NCI-H2029 treated with DMSO at 0.1 percent for 48 hours (cell line): ENCODE measurements at places on chromosomes 5 and 9.

DNA sequence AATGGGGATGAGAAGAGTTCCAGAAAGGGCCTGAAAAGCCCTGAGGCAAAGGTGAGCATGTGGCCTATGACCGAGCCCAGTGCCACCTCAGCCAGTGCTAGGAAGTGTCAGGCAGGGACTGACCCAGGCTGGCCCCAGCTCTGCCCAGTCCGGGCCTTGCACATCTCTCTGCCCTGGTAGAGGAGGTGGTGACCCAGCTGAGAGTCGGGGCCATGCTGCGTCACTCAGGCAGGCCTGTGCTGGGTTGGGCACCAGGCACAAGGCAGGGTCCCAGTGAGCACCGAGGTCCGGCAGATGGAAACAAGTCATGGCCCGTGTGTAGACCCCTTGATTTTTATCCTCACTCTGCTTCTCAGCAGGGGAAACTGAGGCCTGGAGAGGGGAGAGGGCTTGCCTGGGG is 729 bp downstream of the CDHR2 start:
- no peak for DNase-seq

GRCh38 chr5:84059672-84060071 is 325.0 kb downstream of the EDIL3 start:
- no peak for DNase-seq

DNA sequence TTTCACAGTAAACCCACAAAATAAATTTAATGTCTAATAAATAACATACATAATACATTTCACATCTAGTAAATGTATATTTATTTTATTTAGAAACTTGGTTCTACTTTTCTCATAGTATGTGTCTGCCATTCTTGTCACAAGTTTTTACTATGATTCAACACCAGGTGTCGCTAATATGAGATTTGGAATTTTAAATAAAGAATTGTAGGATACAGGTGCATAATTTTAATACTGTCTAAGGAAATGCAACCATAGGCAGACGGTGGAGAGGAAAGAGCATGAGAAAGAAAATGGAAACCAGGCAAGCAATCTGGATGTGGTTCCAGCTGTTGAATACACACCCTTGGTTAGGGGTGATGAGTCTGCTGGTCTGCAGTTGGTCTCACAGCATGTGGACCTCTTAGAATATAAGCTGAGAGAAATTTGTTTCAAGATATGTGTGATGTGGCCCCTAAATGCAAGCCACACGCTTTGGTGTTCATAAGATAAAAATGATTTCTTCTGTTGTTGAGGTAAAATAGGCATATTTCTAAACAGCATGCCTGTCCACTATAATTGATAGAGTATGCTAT is 114.7 kb upstream of the TXNDC8 start:
- no peak for DNase-seq

GRCh38 chr9:12666813-12667212 is 26.4 kb upstream of the TYRP1 start:
- DNase-seq, result no peak

GRCh38 chr9:33244137-33244784 is 4.3 kb downstream of the SPINK4 start:
- DNase-seq, result no peak

- DNase-seq, result no peak
These were observed 142.4 kb upstream of the ZNF608 start for GRCh38 chr5:124888622-124889485.

- DNase-seq, result peak; percentile 84
These were observed 59.4 kb downstream of the SIL1 start for GRCh38 chr5:139138809-139139208.

DNA sequence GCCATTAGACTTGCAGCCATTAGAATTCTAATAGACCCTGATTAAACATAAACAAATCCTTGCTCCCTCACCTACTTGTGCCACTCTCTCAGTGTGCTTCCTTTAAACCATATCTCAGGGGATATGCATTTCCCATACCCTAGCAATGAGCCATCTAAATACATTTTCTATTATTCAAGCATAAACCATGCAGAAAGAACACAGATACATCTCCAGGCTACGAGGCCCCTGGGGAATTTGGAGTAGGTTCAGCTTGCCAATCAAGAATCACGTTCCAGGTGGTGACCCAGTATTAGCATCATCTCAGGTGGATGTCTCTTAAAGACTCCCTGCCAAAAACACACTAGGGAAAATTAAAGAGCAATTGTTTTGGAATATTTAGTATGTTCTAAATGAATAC is 93.0 kb upstream of the CCL21 start:
- no peak for DNase-seq

DNA sequence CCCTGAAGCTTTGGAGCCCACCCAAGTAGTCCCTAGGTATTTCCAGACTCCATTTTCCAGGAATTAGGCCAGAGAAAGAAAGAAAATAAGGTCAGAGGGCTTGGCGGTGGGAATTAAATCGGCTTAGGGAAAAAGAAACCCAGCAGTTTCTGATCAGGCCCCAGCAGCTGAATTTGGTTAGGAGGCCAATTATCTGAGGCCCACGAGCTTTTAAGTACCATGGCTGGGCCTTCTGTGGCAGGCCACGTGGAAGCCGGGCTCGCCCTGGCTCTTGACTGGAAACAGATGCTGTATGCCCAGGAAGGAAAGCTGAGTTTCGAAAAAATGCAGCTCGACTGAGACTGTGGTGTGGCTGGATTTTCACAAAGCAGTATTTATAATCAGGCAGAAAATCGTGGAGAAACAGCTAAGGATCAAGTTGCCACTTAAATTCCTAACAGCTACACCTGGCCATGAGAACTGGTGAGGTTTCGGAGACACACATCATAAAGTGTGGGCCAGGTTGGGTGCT is 75.1 kb upstream of the PANK3 start:
- DNase-seq, result no peak

DNA sequence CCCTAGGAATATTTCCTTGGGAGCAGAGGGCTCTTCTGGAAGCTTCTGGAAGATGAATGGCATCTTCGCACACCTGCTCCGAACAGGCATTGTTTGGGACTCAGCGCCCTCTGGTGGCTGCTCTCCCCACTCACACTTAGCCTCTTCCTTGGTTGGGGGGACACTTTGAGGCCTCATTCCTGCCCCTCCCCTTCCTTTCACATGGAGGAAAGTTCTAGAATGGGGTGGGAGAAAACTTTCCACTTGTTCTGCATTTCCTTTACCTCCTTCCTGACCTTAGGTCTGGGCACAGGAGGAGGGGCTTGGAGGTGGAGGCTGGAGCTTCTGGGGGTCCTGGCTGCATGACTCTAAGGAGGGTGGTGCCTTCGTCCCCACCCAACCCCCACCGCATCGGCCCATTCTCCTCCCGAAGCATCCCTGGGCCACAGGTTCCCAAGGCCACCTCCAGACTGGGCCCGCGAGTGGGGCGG is 19.3 kb upstream of the SMIM32 start:
- DNase-seq, result peak; percentile 41

GRCh38 chr5:176530393-176530982 is 6.7 kb downstream of the RNF44 start:
- DNase-seq, result no peak

DNA sequence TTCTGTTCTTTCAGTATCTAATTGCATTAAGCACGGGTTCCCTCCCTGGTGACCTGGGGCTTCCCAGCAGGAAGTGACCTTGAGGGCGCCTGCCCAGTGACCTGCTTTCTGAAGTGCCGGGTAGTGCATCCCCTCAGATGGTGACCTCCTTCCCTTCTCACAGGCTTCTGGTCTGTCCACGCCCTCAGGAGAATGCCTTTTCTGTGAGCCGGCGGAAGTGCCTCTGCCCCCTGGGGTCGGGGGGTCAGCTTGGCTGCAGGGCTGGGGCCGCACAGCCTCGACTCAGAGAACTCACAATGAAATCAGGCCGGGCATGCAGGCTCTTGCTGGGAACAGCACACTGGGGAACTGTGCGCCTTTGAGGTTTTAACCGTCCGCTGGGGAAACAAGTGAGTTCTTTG is 124.5 kb upstream of the PHYKPL start:
- no peak for DNase-seq

- DNase-seq, result peak; percentile 31
These were observed 155.8 kb upstream of the ZNF608 start for GRCh38 chr5:124902097-124902821.

DNA sequence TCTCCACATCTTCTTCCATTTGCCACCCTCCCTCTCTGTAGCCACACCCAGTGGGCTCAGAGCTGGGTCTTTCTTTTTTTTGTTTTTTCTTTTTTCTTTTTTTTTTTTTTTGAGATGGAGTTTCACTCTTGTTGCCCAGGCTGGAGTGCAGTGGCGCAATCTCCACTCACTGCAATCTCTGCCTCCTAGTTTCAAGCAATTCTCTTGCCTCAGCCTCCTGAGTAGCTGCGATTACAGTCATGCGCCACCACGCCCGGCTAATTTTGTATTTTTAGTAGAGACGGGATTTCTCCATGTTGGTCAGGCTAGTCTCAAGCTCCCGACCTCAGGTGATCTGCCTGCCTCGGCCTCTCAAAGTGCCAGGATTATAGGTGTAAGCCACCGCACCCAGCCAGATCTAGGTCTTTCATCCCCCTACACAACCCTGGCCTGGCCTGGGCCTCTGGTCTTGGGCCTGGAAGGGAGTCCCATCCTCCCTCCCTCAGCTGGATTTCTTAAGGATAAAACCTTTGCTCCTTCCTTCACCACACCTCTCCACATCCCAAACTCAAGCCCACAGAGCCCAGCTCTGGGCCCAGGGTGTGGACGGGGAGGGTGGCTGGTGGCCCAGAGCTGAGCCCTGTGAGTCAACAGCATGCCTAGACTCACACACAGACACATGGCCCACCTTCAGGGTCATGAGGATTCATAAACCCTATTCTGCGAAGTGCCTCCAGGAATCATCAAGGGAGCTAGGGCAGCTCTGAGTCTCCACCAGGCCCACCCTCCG is 18.8 kb upstream of the KCNIP1 start:
- DNase-seq, result no peak

GRCh38 chr5:125149527-125149926 is 403.1 kb upstream of the ZNF608 start:
- no peak for DNase-seq

GRCh38 chr9:86668488-86668887 is 278.8 kb downstream of the GAS1 start:
- no peak for DNase-seq

DNA sequence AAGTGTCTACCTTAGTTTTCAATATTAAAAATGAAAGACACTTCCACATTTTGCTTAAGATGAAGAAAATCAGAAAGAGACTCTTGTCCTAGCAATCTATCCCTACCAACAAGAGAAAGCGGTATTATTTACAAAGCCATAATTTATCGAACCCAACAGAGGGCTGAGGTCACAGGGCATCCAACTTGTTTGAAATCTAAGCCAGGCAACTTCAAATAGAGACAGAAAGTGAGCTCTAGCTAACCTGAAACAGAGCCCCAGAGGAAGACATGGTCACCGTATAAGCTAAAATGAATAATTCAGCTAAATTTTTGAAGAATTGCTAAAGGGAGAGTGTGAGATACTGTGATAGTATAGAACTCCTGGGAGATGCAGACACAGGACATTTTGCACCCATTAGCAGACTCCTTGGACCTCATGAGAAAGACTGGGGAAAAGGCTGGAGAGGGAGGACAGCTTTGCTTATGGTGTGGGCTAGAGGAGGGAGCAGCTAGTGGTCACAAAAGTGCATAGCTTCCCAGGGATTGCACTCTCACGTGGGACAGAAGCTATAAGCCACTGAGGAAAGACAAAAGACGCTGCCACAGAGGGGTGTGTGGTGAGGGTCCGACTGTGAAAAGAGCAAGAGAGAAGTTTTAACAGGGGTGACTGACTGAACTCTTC is 624.2 kb upstream of the GRIN3A start:
- no peak for DNase-seq

DNA sequence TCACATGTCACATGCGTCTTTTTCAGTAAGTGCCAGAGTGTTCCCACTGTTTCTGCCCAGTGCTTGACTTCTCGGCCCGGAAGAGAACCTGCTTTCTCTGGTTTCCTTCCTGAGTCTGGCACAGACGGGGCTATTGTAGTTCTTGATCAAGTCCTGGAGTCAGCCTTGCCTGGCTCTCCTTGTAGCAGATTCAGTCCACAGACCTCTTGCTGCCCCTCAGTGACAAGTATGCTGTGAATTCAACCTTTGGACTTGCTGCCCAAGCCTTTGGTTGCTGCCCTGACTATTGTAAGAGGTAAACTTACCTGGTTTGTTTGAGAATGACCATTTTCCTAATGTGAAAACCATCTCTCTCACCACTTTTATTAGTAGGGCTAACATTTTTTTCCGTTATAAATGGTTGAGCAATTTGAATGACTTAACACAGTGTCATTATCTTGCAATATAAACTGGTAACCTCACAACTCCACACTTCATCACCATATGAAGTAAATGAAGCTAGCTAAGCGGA is 24.7 kb downstream of the ZBTB34 start:
- DNase-seq, result no peak

GRCh38 chr5:143665866-143666265 is 146.1 kb upstream of the HMHB1 start:
- no peak for DNase-seq

GRCh38 chr5:143980506-143980905 is 168.5 kb downstream of the HMHB1 start:
- no peak for DNase-seq

GRCh38 chr9:20376042-20376441 is 246.3 kb downstream of the MLLT3 start:
- no peak for DNase-seq

- DNase-seq, result no peak
These were observed 102.3 kb downstream of the EPB41L4A start for GRCh38 chr5:112316731-112317130.

DNA sequence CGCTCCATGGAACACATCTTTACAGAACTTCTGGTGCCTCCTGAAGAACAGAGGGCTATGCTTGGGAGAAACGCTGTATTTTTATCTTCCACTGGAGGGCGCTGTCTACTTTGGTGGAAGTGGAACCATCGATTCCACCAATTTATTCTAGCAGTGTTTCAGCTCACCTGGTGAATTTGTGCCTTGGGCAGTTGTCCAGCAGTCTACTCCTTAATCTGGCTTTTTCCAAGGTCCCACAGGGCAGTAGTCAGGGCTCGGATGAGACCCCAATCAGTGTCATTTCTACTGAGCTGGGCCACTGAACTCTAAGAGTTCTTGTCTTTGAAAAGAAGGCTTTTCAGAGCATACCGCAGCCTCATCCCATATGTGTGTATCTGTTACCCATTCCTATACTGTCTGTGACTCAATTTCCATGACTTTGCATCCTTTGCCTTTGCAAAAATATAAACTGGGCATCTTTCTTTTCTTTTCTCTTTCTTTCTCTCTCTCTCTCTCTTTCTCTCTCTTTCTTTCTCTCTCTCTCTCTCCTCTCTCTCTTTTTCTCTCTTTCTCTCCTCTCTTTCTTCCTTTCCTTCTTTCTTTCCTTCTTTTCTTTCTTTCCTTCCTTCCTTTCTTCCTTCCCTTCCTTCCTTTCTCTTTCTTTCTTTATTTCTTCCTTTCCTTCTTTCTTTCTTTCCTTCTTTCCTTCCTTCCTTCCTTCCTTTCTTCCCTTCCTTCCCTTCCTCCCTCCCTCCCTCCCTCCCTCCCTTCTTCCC is 138.4 kb upstream of the ZNF618 start:
- peak; percentile 67 for DNase-seq
